T-helper 17 cell (primary cell): ENCODE measurements at places on chromosomes 2 and 18.

GRCh38 chr2:128796321-128796720, 477.7 kb upstream of the HS6ST1 start:
- no peak for DNase-seq

GRCh38 chr2:1619556-1619955, 124.8 kb downstream of the PXDN start:
- DNase-seq = no peak

GRCh38 chr2:81163583-81163982, 859.0 kb upstream of the LRRTM1 start:
- DNase-seq = no peak

DNA sequence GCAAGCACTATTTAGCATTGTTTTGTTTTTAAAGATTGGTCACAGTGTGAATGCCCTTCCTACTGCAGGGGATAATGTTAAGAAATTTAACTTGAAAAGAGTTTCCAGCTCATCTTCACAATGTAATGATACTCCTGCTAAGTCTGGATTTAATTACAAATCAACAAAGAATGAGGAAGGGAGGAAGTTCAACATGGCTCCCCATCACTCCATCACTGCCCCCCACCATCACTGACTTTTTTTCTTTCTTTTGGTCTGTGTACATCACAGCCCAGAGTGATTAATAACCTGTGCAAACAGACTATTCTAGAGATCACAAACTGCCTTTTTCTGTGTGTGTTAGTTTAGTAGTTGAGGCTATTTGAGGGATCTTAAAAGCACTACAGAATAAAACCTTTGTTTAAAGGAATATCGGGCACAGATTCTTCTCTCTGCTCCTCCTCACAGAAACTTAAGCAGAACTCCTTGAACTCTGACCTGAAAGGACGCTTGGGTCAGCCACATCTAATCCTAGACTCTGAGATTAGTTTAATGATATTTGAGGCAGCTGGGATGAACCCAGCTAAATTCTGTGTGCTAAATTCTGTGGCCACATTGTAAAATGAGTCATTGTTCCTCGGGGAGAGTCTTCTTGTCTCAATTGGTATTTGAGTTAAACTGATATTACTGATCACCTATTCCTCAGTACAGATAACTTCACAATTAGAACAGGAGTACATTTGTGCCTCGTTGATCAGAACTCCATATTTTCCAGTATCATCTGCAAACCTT, 47.8 kb downstream of the SATB2 start:
- no peak for DNase-seq
